NCI-H748 treated with DMSO at 0.1 percent for 48 hours (cell line): ENCODE measurements at places on chromosomes 3 and 15.

DNA sequence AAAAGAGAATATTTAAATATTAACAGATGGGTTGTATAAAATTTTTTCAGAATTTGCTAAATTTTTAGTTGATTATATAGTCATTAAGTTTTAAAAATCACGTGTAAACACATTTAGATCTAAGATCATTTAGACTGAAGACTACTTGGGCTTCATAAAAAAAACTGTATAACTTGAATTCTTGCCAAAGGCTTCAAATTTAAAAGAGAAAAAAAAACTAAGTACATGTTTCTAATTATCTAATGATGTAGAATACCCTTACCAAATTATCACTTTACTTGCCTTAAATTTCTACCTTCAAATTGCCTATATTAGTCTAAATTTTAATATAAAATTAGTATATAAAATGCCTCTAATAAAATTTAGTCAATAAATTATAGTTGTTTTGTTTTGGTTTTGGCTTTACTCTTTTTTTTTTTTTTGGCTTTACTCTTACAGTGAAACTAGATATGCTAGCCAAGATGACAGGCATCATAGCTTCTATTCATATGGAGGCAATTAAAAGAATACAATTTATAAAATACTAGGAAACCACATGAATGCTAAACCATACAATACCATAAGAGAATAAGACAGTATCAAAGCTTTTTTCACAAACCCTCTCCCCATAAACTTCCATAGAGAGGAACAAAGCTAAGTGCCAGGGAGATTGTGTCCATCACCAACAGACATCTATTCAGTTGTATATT, 183.1 kb upstream of the KCNMB2 start:
- DNase-seq = no peak

DNA sequence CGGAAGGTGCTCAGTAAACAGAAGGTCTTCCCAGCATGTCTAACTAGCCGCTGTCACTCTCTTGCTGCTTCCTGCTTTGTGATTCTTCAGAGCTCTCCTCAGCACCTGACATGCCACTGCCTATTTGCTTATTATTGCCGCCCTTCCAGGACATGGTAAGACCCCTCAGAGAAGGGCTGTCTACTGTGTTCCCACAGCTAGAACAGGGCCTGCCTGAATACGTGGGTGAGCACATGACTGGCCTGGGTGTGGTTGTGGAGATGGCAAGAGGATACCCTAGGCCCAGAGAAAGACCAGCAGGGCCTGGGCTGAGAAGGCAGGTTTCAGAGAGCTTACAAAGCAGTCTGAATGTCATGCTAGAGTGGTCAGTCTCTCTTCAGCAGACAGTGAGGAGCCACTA, 2.4 kb upstream of the EPHB1 start:
- DNase-seq = no peak

- DNase-seq = no peak
Measured at GRCh38 chr3:45962033-45962432, 18.8 kb downstream of the CXCR6 start.

GRCh38 chr3:193842029-193842798, 249.2 kb downstream of the OPA1 start:
- no peak for DNase-seq

DNA sequence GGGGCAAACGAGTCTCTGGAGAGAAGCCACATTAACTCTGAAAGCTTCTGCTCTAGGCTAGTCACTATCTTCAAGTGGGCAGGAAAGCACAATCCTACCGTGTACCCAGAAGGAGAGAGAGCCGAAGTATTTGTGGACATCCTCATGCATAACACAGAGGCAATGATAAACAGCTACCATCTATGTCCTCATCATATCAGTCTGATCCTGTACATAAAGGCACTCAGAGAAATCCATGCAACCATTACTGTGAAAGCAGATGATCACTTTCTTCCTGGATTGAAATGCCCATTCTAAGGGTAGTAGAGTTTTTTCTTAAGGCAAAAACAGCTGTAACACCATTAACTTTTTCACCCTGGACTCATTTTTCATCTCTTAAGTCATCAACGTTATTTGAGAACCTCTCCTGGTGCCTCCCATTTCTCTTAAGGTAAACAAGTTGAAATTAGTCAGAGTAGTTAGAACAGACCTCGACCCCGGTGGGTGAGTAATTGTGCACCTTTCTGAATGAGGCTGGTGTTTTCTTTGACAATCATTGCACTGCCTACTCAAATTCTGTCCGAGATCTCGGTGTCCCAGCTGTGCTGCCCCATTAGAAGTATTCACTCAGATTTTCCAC, 327.4 kb downstream of the SHQ1 start:
- peak; percentile 12 for DNase-seq

GRCh38 chr3:87145553-87145952, 81.6 kb upstream of the CHMP2B start:
- DNase-seq = no peak

DNA sequence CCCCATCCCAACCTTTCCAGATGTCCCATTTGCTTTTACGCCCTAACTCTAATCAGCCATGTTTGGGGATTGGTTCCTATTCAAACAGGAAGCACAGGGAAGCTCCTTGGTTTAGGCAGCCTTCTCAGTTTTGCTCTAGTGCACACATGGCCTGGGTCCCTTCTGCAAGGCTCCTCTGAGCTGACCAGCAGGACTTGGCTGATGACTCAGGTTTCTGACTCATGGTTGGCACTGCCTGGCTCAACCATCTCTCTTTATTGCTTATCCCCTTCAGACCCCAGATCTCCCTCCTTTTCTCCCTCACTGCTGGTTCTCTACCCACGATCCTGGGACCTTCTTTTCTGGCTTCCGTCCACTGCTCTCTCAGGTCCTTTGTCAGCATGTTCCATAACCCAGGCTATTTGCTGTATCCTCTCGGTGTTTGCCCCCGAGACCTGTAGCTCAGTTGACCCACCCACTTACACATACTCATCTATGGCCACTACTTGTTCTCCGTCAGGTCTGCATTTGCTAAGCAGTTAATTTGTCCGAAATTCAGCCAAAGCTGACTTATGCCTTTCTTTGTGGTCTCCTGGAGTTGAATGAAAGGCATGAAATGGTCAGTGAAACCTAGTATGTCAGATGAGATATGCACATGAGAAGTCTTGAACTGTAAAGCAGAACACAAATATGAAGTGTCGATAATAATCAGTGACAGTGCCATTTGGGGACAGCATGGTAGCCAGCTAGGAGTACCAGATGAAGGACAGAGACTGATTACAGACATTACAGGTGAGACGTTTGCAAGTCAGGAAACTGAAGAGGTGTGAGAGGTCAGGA, 323.5 kb upstream of the ROPN1 start:
- DNase-seq = no peak

DNA sequence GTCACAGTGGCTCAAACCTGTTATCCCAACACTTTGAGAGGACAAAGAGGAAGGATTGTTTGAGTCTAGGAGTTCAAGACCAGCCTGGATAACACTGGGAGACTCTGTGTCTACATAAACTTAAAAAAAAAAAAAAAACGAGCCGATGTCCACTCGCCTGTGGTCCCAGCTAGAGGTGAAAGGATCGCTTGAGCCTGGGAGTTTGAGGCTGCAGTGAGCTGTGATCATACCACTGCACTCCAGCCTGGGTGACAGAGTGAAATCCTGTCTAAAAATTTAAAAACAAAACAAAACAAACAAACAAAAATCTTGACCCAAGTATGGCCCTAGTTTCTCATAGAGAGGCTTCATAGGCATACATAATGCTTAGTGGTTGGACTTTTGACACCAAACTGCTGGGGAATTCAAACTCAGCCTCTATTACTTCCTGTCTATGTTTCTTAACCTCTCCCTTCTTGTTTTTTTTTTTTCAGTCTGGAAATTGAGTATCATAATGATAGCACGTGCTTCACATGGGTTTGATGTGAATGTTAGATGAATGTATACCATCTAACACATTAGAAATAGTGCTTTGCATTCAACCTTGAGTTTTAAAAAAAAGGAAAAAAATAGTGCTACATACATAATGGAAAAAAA, 46.4 kb upstream of the CAPN7 start:
- no peak for DNase-seq

GRCh38 chr15:59327942-59328341, 44.7 kb downstream of the MYO1E start:
- no peak for DNase-seq

DNA sequence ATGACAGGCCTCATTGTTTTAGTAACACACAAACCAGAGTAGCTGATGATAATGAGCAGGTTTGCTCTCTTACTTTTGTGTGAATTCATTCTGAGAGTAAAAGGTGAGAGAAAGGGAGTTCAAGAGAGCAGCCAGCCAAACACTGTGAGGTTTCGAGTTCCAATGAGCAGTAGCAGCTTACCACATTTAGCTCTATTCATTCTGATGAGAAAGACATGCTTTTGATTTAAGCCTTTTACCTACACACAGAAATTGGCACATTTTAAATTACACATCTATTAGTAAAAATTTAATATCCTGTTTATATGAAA, 28.0 kb downstream of the GLDN start:
- DNase-seq = no peak

GRCh38 chr3:100630664-100631063, 21.3 kb downstream of the ADGRG7 start:
- no peak for DNase-seq
